ENCODE measurements at places on chromosomes 6 and 20. TPM values are rescaled to one million over a fixed set of nuclear protein-coding genes. Genes with fewer than 3 reads are reported as not detected.

The BPI gene
- not detected for total RNA-seq

The MAN1A1 gene
- 4.0 TPM for total RNA-seq

The NRSN1 gene
- 0.19 TPM for total RNA-seq

The BTN1A1 gene
- total RNA-seq: not detected

The RNF217 gene
- total RNA-seq: 13.2 TPM

The RALGAPB gene
- total RNA-seq: 27.3 TPM

The PRSS16 gene
- 4.3 TPM for total RNA-seq

The GRM1 gene
- total RNA-seq: 0.79 TPM

The XPO5 gene
- total RNA-seq: 65.0 TPM

The LY6G6C gene
- not detected for total RNA-seq

The TMEM74B gene
- 4.2 TPM for total RNA-seq

The CUL7 gene
- 23.1 TPM for total RNA-seq

The HDDC2 gene
- 76.1 TPM for total RNA-seq

The TGM3 gene
- 0.31 TPM for total RNA-seq

The SCUBE3 gene
- 11.4 TPM for total RNA-seq

The PRPH2 gene
- total RNA-seq: 0.06 TPM

The TRAPPC3L gene
- not detected for total RNA-seq

The SLC17A9 gene
- 0.74 TPM for total RNA-seq

- no peak overlapping the region for H3K27ac ChIP-seq
- no peaks in the 10 kb centered on the region for H3K27me3 ChIP-seq
- no peak overlapping the region for H3K4me3 ChIP-seq
- H3K36me3 ChIP-seq: no peaks in the 10 kb centered on the region
- DNase-seq: peak; percentile 87
- H3K4me1 ChIP-seq: no peaks in the 10 kb centered on the region
These were observed 36.1 kb downstream of the PSMB1 start for GRCh38 chr6:170516783-170517616.

GRCh38 chr6:170026751-170027646, 263.9 kb downstream of the DLL1 start:
- no peaks in the 10 kb centered on the region for H3K27me3 ChIP-seq

DNA sequence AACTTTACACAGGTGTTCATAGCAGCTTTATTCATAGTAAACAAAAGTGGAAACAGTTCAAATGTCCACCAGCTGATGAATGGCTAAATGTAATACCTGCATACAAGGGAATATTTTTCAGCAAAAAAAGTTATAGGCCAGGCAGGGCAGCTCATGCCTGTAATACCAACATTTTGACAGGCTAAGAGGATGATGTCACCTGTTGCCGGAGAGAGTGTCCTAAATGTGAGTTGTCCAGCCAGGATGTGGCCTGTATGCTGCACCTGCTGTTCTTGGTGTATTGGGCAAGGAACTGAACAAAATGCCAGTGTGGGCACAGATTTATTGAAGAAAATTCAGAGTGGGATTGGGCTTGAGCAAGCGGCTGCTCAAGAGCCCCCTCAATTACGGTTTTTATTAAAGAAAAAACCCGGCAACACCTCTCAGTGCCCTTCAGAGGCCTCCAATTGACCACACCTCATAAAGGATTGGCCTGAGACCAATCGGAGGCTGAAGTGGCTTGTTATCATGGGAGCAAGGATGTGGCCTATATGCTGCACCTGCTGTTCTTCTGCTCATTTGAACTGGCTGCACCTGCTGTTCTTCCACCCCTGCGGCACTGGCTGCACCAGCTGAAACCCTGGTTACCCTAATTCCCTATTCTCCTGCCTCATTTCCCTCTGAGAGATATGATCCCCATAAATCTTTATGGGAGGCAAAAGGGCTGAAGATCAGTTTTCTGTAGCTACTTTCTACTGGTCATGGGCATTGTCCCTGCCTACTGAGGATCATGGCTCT, 164.3 kb upstream of the PROKR2 start:
- H3K27me3 ChIP-seq: no peaks in the 10 kb centered on the region
- peaks cover 7% of the 10 kb centered on the region for H3K4me1 ChIP-seq
- no peaks in the 10 kb centered on the region for H3K36me3 ChIP-seq
- no peak overlapping the region for H3K4me3 ChIP-seq
- no peak overlapping the region for H3K27ac ChIP-seq
- no peak for DNase-seq

- no peaks in the 10 kb centered on the region for H3K36me3 ChIP-seq
- H3K4me1 ChIP-seq: no peaks in the 10 kb centered on the region
- H3K27me3 ChIP-seq: no peaks in the 10 kb centered on the region
- peak; percentile 41 for DNase-seq
- no peak overlapping the region for H3K27ac ChIP-seq
- no peak overlapping the region for H3K4me3 ChIP-seq
These were observed 59.5 kb upstream of the BMP2 start for GRCh38 chr20:6708010-6708409.

GRCh38 chr6:32252331-32253009, 28.6 kb upstream of the NOTCH4 start:
- peaks cover 16% of the 10 kb centered on the region for H3K4me1 ChIP-seq
- H3K36me3 ChIP-seq: no peaks in the 10 kb centered on the region
- no peaks in the 10 kb centered on the region for H3K27me3 ChIP-seq

- no peak for DNase-seq
- no peak overlapping the region for H3K27ac ChIP-seq
- H3K27me3 ChIP-seq: no peaks in the 10 kb centered on the region
- no peak overlapping the region for H3K4me3 ChIP-seq
- no peaks in the 10 kb centered on the region for H3K36me3 ChIP-seq
These were observed 50.3 kb upstream of the SLC22A16 start for GRCh38 chr6:110526726-110527125.

GRCh38 chr20:24608926-24609667, 139.7 kb downstream of the SYNDIG1 start:
- DNase-seq: no peak
- no peak overlapping the region for H3K4me3 ChIP-seq
- H3K27ac ChIP-seq: no peak overlapping the region
- H3K36me3 ChIP-seq: no peaks in the 10 kb centered on the region
- H3K27me3 ChIP-seq: no peaks in the 10 kb centered on the region

DNA sequence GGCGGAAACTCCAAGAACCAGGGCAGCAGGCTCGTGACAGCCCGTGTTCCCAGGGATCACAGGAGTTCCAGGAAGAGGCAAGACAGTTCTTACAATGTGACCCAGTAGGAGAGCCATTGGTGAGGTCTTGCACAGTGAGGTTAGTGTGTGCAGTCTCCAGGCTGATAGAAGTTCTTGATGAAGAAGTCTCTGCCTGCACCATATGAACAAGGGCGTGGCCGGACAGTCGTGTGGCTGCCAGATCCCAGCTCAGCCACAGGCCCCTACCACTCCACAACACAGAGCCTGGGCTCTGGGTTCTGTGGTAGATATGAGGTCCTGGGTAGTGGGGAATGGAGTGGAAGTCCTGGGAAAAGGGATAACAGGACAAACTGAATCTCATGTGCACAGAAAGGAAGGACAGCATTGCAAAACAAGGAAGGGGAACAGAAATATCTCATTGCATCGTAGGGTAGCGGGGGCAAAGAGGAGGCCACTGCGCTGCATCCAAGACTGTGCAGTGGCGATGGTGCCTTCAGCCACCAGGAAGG, 65.2 kb downstream of the STX11 start:
- H3K4me1 ChIP-seq: peaks cover 6% of the 10 kb centered on the region
- H3K36me3 ChIP-seq: no peaks in the 10 kb centered on the region
- DNase-seq: no peak
- H3K27ac ChIP-seq: peak overlapping the region; percentile 85
- peak overlapping the region; percentile 58 for H3K4me3 ChIP-seq

DNA sequence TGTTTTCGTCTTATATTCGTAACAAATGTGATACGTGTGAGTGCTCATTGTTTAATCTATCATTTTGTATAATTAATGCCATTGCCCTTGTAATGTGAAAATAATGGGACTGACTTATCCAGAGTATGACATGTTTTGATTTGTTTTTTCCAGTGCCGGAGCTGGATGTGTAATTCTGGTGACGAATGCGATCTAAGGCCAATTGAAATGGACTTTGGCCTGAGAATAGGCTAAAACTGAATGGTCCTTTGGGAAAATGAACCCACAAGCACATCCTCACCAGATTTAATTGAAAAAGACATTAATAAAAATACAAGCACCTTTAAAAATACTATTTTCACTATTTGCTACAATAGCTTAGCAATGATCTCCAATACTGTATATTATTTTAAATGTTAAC, 6.7 kb upstream of the TAAR5 start:
- H3K27ac ChIP-seq: no peak overlapping the region
- no peaks in the 10 kb centered on the region for H3K36me3 ChIP-seq
- H3K27me3 ChIP-seq: no peaks in the 10 kb centered on the region
- DNase-seq: no peak
- no peak overlapping the region for H3K4me3 ChIP-seq

DNA sequence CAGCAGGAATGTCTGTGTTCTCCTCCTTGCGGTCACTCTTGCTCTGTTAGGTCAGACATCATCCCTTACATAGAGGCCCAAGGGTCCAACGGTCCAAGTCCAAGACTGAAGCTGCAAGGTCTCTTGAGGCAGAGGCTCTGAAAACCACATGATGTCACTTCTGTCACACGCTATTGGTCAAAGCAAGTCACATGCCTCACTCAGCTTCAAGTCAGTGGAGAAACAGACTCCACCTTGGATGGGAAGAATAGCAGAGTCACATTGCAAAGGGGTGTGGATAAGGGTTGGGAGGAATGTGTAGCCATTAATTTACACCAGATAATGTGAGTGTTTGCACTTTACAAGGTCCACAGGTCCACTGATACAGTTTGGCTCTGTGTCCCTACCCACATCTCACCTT, 17.5 kb downstream of the SLC52A3 start:
- H3K36me3 ChIP-seq: no peaks in the 10 kb centered on the region
- H3K4me3 ChIP-seq: no peak overlapping the region
- DNase-seq: no peak
- no peak overlapping the region for H3K27ac ChIP-seq
- no peaks in the 10 kb centered on the region for H3K4me1 ChIP-seq
- no peaks in the 10 kb centered on the region for H3K27me3 ChIP-seq

DNA sequence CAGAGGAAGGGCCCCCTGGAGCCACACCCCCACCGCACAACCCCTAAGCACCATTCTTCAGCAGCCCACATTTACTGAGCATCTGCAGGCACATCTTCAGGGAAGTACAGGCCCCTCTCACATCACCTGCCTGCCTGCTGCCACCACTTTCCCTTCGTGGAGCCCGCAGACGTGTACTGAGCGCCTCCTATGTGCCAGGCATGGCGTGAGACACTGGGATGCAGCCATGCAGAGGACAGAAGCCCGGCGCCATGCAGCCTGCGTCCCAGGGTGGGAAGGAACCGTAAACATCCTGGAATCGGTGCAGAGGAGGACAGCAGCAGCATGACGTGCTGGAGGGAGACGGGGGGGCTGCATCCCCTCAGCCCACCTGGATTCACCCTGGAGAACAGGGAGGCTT, 78.1 kb downstream of the GRM4 start:
- H3K36me3 ChIP-seq: no peaks in the 10 kb centered on the region
- peaks cover 6% of the 10 kb centered on the region for H3K4me1 ChIP-seq
- no peaks in the 10 kb centered on the region for H3K27me3 ChIP-seq
- no peak overlapping the region for H3K27ac ChIP-seq
- no peak overlapping the region for H3K4me3 ChIP-seq
- no peak for DNase-seq

DNA sequence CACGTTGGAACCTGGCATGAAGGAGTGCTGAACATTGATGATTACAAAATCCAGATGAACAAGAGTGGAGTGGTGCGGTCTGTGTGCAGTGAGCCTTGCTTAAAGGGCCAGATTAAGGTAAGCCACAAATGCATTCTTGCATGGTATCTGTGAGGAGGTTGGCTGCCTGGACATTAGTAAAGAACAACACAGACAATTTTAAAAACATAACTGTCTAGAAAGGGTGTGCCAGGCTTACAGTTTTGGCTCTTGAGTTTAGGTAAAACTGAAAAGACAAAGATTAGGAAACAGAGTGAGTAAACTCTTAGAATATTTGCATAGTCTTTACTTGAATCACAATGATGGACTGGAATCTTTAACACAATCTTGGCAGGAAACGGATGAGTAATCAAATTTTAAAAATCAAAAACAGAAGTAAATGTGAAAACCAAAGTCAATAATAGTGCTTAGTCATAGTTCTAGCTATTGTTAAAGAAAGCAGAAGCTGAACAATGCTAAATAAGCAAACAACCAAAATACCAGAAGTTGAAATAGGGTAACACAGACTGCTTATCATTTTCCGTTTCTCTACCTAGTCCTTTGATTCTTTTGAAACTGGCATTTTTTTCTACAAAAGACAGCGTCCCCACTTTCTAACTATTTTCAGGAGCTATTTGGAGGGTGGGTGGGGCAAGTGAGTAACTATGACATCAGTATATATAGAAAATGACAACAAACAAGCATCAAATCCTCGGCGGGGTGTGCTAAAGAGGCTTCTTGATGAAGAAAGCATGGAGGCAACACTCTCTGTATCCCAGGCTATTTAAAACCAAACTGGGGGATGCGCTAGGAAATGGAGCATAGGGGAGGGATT, 185.8 kb upstream of the RAB32 start:
- no peak overlapping the region for H3K27ac ChIP-seq
- H3K4me3 ChIP-seq: no peak overlapping the region

GRCh38 chr6:158572653-158573541, 13.0 kb downstream of the TMEM181 start:
- peaks cover 16% of the 10 kb centered on the region for H3K4me1 ChIP-seq
- no peak for DNase-seq
- no peak overlapping the region for H3K27ac ChIP-seq
- H3K4me3 ChIP-seq: no peak overlapping the region
- H3K36me3 ChIP-seq: no peaks in the 10 kb centered on the region

DNA sequence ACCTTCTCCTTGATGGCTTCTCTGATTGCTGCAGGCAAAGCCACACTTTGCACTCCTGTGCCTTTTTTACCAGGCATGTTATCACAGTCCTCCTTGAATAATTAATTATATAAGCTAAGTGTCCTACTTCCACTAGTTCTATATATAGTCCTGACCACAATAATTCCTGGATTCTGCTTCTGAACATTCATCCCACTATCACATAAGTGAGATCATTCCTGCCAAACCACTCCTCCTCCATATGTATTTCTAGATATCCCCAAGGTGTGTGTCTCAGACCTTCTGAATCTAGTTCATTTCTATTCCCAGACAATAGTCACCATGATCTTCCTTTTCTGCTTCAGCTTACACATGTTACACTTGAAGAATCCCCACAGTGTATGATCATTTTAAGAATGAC, 1237.5 kb upstream of the MAP3K7 start:
- no peak for DNase-seq
- no peaks in the 10 kb centered on the region for H3K27me3 ChIP-seq
- no peaks in the 10 kb centered on the region for H3K4me1 ChIP-seq
- H3K27ac ChIP-seq: no peak overlapping the region
- H3K36me3 ChIP-seq: no peaks in the 10 kb centered on the region
- H3K4me3 ChIP-seq: no peak overlapping the region

GRCh38 chr20:38109591-38110524, 55.2 kb downstream of the TGM2 start:
- no peak for DNase-seq
- H3K4me3 ChIP-seq: no peak overlapping the region
- no peaks in the 10 kb centered on the region for H3K27me3 ChIP-seq
- H3K4me1 ChIP-seq: no peaks in the 10 kb centered on the region
- no peak overlapping the region for H3K27ac ChIP-seq

DNA sequence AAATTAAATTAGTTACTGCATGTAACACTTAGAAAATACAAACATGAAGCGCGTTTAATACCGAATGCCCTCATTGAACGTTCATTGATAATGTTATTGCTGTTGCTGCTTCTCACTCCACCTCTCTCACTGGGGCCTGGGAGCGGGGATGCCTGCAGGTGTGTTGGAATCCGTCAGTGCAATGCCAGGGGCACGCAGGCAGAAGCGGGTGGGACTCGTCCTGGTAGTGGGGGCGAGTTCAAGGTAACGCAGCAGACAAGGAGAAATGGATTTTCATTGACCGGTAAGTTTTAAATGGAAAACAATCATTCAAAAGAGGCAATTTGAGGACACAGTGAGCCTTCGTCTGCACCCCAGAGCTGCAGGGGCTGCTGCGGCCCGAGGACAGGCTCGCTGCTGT, 71.2 kb upstream of the AFDN start:
- H3K27me3 ChIP-seq: no peaks in the 10 kb centered on the region
- H3K27ac ChIP-seq: no peak overlapping the region
- no peak for DNase-seq
- H3K36me3 ChIP-seq: no peaks in the 10 kb centered on the region
- H3K4me1 ChIP-seq: no peaks in the 10 kb centered on the region

Measured in neural progenitor cell (in vitro differentiated cells).